ENCODE measurements at places on chromosomes 7 and 10.

- DNase-seq = no peak
Observed at GRCh38 chr7:32905175-32905662, 13.7 kb upstream of the KBTBD2 start.

DNA sequence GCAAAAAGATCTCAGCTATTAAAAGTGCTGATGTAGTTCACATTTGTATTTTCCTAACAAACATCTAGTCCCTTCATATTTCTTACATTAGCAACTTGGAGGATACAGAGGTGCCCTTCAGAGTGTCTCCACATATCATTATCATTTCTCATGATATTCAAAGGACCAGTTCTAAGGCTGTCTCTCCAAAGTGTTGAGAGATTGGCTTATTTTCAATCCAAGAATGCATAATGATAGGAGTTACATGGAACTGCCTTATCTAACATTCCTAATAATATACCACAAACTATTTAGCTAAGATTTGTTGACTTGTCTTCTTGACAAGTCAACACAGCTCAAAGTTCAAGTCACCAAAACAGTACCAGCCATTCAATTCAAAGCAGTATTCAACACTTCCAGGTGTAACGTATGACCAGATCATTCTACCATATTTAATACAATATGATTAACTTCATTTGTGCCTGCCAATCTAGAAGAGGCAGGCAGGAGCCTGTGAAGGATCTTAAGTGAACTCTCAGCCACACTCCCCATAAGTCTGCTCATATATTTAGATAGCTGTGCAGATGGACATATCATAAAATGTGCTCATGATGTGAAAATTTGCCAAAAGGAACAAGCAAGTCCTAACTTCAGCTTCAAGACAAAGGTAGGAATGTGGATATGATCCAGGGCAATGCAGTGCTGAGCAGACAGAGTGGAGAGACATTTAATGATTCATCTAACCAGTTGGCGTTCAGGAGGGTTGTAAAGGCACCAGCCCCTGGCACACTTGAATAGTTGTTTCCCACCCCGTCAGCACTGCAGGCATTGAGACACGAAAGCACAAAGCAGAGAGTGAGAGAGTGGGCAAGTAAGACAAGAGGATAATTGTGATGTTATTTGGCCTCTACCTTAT is 108.3 kb downstream of the MTERF1 start:
- no peak for DNase-seq

DNA sequence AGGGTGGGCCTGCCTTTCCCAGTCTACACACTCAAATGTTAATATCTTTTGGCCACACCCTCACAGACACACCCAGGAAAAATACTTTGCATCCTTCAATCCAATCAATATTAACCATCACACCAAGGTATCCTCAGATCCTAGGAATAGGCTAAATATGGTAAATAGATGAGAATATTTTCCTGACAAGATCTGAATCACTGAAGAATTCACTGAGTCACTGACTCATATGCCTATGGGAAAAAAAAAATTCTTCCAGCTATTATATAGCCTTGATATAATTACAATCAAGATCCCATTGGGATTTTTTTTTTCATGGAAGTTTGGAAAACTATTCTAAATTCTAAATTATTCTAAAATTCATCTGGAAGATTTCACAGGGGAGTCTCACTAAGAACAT is 65.8 kb downstream of the INHBA start:
- DNase-seq = no peak

- DNase-seq = no peak
Observed at GRCh38 chr10:101066146-101066895, 4.5 kb downstream of the KAZALD1 start.

DNA sequence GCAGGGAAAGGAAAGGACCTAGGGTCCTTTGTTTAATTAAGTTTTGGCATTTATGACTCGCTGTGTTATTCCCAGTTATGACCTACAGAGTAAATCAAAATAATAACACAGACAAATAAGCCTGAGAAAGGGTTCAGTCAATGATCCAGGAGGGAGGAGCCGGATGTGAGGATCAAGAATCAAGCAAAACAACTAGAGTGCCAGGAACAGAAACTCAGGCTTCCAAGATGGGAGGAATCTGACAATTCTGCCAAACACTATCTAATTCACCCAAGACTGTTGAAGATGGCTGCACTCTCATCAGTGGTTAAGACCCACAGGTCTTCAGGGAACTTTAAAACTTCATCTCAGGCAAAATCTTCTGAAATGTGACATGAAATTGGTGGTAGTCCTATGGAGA is 50.3 kb upstream of the PIP4K2A start:
- no peak for DNase-seq

DNA sequence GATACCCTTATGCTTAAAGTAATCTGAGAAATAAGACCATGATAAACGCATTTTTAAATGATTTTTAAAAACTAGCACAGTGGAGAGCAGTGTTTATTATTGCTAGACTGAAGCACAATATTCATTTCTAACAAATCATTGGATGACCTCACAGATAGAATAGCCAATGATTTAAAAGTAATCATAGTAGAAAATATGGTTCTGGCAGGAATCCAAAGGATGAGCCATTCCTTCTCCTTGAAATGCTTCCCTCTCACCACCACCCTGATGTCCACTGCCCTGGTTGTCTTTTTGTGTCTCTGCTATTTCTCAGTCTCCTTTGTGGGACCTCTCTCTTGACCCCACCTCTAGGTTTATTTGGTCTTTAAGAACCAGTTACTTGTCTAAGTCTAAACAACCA is 64.9 kb downstream of the PRKG1 start:
- DNase-seq = no peak

DNA sequence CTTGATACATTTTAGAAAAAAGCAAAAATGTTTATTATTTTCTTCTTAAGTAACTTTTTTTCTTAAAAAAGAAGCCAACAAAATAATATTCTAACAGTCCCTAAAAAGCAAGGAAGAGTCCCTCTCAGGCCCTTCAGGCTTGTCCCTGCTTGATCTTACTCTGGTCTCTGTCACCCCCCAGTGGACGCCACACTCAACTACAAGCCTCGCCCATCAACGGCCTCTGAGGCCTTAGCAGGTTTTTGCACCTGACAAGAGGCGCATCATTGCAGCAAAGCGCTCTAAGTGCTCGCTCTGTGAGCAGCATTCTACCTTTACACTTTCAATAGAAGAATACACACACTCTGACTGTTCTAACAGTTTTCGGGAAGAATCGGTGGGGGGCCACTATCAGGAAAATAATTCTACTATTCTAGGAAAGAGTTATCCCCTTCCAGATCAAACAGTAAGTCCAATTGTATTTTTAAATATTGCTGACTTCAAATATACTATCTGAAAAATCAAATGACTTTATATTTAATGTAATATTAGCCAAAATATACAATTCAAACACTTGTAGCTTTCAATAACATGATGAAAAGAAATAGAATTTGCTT is 139.2 kb downstream of the USP6NL start:
- no peak for DNase-seq
